Retina (tissue), 1 donor: ENCODE measurements at places on chromosomes 5 and 9.
A peak's percentile ranks its signal among the peaks of the same experiment; 100 is the strongest.

- no peak for DNase-seq
Observed at GRCh38 chr5:88736494-88736893, 146.5 kb downstream of the MEF2C start.

GRCh38 chr5:104754311-104754995 lies 1191.9 kb upstream of the NUDT12 start:
- no peak for DNase-seq

GRCh38 chr9:92735636-92736562 lies 28.7 kb downstream of the BICD2 start:
- DNase-seq, result no peak

DNA sequence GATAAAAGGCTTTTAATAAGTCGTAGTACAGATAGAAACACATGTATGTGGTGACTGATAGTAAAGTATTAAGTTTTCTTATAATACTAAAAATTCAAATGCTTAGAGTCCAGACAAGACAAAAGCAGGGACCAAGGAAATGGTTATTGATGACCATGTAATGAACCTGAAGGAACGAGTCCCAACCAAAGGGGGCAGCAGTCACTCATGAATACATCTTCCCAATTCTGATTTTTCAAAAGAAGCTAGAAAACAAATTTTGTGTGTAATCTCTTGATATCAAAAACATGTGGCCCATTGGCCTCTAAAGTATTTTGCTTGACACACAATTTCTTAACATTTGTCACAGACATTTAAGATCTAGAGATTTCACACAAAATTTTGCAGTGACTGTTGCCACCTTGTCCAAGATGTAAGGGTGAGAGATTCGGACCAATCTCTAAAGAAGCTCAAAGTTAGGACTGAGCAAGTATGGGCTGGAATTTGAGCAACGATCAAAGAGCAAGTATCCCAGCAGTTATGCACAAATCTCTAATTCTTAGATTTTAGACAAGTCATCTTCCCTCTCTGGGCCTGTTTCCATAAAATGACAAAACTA lies 66.8 kb downstream of the ARL15 start:
- peak; percentile 20 for DNase-seq

- DNase-seq, result no peak
Observed at GRCh38 chr5:131513780-131514179, 121.2 kb downstream of the RAPGEF6 start.

DNA sequence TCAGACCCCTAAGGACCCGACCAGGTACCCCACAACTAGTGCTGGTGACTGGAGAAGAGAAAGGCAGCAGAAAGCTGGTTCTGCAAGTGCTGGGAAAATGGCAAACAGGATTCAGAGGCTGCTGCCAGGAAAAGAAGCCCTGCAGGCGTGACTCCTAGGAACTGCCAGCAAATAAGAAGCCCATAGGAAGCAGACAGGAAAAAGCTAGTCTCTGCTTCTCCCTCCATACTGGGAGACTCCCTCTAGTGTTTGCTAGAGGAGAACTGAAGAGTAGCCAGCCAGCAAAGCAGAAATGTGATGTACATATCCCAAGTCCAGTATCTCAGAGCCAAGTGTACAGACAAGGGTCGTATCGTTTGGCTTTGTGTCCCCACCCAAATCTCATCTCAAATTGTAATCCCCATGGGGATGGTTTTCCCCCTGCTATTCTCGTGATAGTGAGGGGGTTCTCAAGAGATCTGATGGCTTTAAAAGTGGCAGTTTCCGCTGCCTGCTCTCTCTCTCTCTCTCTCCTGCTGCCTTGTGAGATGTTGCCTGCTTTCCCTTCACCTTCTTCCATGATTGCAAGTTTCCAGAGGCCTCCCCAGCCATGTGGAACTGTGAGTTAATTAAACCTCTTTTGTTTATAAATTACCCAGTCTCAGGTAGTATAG lies 38.1 kb upstream of the TUSC1 start:
- peak; percentile 30 for DNase-seq

- no peak for DNase-seq
Observed at GRCh38 chr9:113978725-113979342, 99.3 kb downstream of the AMBP start.

DNA sequence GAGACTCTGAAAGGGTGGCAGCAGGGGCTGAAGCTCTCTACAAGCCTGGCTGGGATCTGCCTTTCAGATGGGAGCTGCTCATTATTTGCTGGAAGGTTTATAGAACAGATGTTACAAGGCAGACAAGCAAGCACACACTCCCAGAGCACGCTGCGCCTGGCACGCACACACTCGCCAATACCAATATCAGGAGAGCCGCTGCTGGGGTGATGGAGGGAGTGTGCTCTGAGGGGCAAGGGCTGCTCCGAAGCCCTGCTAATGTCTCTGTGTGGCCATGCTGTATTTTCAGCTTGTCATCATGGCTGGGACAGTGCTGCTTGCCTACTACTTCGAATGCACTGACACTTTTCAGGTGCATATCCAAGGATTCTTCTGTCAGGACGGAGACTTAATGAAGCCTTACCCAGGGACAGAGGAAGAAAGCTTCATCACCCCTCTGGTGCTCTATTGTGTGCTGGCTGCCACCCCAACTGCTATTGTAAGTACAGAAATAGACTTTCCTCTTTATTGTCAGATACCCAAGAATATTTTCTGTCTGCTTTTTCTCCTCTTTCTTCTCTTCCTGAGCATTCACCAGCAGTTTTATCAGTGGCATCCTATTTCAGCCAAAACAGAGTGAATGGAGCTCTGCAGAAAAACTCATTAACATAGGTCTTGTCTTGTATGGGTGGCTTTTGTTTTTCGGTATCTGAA lies 115.1 kb downstream of the BAAT start:
- peak; percentile 37 for DNase-seq

DNA sequence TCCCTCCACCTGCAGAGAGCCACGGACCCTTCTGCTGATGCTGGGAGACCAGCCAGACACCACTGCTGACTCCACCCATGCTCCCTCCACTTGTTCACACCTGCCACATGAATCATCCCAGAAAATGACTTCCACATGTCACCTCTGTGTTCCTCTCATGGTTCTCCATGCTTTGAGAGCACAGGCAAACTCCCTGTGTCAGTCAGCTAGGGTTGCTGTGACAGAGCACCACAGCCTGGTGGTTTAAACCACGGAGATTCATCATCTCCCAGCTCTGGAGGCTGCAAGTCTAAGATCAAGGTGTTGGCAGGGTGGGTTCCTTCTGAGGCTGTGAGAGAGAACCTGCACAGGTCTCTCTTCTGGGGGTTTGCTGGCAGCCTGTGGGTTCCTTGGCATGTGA lies 381.4 kb downstream of the GADD45G start:
- no peak for DNase-seq

DNA sequence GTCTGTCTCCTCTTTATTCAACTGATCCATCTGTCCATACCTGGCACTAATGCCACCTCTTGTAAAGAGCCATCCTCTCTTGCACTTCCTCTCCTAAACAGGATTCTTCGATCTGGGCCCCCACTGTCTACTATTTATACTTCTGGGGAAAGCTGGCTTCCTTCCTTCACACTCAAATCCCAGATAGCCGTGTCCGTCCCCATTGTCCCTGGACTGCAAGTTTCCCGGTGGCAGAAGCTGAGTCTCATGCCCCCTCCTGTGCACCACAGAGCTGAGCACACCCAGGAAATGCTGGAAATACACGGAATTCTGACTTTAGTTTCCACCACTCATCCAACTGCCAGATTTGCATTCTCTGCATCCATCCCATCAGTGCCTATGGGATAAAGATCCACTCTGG lies 84.0 kb downstream of the MARCHF11 start:
- no peak for DNase-seq

- peak; percentile 37 for DNase-seq
Observed at GRCh38 chr5:134007581-134008265, 2.9 kb upstream of the VDAC1 start.

- DNase-seq, result peak; percentile 43
Observed at GRCh38 chr5:112210430-112211005, 208.6 kb downstream of the EPB41L4A start.

- no peak for DNase-seq
Observed at GRCh38 chr9:134226221-134226930, 62.0 kb upstream of the RNU6ATAC start.

- no peak for DNase-seq
Observed at GRCh38 chr5:41526699-41527098, 16.3 kb upstream of the PLCXD3 start.

DNA sequence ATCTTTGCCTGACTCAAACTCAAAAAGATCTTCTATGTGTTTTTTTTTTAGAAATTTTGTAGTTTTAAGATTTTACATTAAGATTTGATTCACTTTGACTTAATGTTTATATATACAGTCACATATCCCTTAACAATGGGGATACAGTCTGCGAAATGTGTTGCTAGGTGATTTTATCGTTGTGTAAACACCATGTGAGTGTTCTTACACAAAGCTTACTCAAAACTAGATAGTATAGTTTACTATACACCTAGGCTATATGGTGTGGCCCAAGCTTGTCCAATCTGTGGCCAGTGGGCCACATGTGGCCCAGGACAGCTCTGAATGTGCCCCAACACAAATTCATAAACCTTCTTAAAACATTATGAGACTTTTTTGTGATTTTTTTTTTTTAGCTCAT lies 131.9 kb downstream of the CWC27 start:
- DNase-seq, result no peak

DNA sequence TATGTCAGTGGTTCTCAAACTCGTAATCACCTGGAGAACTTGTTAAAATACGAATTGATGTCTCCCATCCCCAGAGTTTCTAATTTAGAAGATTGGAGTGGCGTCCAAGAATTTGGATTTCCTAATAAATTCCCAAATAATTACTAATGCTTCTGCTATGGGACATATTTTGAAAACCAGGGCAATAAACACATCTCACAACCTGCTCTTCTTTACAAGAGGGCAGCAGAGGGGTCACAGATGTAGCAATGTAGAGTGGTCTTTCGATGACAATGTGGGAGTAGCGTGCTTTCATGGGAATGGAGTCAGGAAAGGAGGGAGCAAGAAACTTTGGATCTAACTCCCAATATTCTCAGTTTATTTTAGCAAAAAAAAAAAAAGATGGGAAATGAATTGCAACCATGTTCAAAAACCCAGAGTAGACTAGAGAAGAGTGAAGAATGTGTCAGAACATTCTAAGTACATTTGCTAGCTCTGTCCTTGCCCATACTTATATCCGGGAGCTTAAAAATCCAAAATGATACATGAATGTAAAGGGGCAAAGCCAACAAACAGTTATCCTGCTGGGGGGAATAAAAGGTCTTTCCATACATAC lies 33.8 kb upstream of the ALDH1A1 start:
- DNase-seq, result no peak

DNA sequence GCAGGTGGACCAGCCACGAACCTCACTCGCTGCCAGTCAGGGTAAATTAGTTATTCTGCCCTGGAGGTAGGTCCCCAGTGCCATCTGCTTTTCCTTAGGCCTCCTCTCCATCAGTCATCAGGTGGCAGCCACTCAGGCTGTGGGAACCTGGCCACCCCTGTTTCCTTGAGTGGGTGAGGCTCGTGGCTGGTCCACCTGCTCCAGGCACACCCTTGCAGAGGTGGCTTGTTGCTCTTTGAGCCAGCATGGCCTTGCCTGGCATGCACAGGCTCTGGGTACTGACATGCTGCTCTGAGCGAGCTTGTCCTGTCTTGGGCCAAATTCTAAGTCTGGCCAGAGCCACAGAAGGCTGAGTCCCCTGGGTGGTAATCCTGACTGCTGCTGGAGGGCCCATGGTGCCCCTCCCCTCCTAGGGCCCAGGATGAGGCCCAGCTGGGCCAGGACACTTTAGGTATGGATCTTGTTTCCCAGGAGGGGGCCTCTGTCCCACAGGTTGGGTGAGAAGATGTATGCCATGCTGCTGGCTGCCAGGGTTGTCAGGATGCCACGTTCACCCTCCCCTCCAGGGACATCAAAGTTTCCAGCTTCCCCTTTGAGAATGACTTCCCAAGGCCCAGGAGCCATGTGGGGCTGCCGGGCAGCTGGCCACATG lies 17.0 kb upstream of the ZNF484 start:
- DNase-seq, result no peak

- peak; percentile 56 for DNase-seq
Observed at GRCh38 chr9:13427587-13427986, 148.1 kb upstream of the MPDZ start.

DNA sequence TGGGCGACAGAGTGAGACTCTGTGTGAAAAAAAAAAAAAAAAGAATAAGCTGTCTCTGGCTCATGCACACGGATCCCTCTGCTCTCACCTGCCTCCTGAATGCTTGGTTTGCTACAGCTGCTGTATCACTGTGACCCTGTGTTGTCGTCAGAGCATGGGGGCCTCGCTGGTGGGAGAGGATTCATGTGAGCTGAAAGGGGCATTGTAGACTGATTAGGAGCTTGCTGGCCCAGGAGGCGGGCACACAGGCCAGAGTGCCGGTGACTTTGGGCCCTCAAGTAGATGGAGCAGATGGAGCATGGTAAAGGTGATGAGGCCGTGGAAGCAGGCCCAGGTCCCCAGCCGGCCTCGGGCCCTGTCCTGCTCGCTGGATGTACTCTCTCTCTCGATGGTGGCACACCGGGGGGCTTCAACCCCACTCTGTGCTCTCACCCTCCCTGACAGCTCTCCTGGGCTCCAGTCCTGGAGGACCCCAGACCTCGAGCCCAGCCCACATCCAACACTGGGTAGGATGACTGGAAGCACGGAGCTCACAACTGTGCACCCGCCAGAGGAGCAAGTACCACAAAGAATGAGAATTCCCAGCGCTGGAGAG lies 7.1 kb downstream of the FLT4 start:
- no peak for DNase-seq

GRCh38 chr5:173853370-173854131 lies 34.6 kb upstream of the CPEB4 start:
- no peak for DNase-seq

DNA sequence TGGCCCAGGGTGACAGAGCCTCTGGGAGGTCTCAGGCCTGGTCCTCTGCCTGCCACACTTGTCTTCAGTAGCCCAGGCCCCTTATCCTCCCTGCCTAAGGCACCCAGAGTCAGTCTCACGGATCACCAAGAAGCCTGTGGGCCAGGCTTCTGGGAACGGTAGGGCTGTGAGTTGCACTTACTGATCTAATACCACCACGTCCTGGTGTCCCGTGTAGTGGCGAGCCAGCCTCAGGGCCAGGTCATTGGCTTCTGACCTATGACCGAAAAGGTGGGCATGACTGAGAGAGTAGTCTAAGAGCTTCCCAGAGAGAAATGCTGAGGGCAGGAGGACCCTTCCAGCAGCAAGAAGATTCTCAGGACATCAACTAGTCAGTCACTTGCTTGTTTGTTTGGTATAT lies 7.4 kb downstream of the PHYKPL start:
- no peak for DNase-seq

- no peak for DNase-seq
Observed at GRCh38 chr5:14263699-14264098, 120.6 kb downstream of the TRIO start.

- DNase-seq, result no peak
Observed at GRCh38 chr5:137724251-137724650, 11.6 kb downstream of the KLHL3 start.

DNA sequence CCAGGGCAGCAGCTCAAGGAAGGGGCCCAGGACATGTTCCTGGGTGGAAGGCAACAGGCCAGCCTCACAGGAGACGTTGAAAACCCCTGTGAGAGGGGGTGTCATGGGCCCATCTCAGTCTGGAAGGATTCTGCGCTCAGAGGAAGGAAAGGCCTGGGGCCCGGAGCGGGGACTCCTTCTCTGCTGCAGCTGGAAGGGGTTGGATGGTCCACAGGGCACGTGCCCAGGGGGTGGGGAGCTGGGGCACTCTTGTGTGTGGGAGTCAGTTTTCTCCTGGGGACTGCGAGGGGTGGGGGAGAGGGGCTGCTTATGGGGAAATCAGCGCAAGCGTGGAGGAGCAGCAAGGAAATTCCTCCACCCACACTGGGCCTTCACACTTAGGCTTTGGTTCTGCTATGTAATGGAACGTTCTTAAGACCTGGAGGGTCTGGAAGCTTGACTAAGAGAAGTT lies 2.9 kb upstream of the LPCAT1 start:
- no peak for DNase-seq
